ENCODE measurements at places on chromosomes 1 and 21.
A peak's percentile ranks its signal among the peaks of the same experiment; 100 is the strongest.

- no peak for DNase-seq
Observed at GRCh38 chr1:2193514-2194281, 874 bp downstream of the FAAP20 start.

GRCh38 chr1:111943066-111943465, 46.4 kb downstream of the KCND3 start:
- DNase-seq = no peak

GRCh38 chr21:42660118-42660470, 6.7 kb downstream of the PDE9A start:
- DNase-seq = no peak

GRCh38 chr21:42414553-42414927, 10.8 kb downstream of the UBASH3A start:
- DNase-seq = no peak

DNA sequence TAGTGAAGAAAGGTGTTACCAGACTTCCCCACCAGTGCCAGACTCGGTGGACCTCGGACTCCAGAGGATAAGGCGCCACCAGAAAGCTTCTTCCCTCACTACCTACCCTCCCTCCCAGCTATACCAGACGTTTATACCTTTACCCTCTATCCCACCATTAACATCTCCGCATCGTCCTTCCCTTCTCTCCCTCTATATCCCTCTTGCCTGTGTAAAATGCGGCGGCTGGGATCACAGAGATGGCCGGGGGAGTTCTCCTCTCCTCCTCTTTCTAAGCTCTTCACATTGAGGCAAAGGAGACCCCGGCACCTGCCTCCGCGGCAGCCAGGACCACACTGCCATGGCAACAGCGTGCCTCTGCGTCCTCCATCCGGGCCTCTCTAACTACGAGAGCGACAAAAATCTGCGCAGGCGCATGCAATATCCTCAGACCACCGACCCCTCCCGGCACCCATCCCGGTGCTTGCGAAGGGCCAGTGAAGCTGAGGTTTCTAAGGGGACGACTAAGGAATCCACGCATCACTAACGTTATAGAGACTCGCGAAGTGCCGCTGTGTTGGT, at the start of gene CCDC181:
TSS of gene CCDC181 (minus strand) at position 394 of the 561 bp plus-strand sequence. CDS start 2,547 bp downstream, outside the sequence.
- DNase-seq = peak; percentile 23

DNA sequence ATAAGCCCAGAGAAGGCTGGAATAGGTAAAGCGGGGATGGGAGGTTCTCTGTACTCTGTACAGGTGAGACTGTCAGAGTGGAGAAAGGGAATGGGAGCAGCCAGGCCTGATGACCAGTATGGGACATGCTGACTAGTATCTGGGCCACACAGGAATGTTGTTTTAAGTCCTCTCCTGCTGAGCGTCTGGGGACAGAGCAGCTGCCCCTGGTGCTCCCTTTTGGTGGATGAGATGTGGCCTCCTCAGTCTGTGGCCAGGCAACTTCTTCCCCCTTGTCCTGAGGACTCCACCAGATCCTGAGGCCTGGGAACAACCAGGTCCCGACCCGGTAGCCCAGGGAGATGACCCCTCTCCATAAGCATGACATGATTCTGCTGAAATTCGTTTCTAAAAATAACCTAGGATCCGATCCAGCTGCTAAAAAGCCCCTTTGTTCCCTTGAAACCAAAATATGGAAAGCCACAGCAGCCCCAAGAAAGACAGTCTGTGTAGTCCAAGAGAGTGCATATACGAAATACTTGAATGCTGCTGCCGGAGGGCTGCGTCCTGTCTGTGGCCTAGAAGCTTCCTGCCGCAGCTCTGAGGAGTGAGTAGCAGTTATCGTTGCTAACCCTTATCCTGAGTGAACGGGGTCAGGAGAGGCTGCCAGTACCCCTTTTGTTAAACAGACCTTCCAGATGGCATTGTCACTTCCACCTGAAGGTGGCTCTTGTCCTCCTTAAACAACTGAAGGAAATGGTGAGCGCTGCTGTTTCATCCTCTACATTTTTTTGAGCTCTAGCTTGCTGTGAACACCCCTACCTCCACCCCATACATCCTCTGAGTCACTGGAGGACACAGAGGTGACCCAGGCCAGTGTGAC, 47.1 kb downstream of the ATP2B4 start:
- DNase-seq = peak; percentile 31

GRCh38 chr1:13607002-13607401, 23.4 kb downstream of the PDPN start:
- DNase-seq = no peak

DNA sequence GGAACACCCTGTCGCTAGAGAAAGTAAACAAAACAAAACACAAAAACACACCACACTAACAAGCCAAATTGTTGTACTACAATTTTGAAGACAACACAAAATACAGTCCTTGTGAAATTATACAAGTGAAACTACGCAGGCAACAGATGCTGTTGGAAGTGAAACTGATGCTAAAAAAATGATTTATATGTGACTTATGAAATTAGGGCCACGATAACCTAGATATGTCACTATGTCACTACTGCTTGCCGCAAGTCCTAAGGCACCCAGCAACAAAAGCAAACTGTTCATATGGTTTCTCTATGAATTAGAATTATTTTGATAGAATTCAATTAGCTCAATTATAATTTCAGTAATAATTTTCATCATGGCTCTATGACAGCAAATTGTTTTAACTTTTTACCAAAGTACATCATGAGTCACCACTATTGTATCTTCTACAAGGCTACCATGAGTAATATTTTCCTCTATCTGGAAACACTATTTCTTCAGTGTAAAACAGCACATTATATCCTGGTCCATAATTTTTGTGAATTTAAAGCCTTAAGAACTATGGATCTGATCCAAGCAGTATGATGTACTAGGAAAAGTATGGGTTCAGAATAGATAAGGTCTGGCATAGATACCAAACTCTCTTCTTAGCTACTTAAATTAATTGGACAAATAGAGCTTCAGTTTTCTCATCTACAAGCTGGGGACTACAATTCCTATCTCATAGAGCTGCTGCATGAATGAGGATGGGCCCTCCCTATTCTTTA, 216.3 kb downstream of the COL11A1 start:
- DNase-seq = no peak

DNA sequence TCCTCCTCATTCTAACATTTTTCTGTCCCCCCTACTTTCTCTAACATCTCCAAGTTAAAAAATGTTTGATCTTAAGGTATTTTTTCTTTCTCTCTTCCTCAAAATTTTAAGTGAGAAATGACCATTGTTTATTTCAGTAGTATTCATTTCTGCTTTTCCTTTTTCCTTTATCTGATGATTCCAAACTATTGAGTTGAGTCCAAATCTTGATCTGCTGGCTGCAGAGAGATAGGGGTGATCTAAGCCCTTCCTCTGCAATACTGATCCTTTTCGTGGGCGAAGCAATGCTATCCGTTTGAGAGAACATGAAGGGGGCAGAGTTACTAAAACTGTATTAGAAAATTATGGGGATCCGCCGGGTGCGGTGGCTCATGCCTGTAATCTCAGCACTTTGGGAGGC, 516 bp upstream of the NMNAT2 start:
- no peak for DNase-seq

DNA sequence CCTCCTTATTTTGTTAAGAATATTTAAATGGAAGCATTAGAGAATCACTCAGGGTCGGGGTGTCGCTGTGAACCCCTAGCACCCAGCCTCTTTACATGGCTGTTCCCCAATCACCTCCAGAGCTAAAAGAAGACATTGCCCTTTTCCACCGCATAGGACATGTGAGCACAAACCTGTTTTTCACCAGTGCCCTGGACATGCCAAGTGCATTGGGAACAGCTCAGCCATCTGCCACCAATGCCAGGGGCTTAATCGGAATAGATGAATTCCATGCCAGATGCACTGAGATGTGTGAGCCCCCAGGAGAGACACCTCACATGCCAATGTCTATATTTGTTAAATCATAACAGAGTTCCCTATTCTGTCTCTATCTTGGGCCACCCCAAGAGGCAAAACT, 33.3 kb downstream of the EIF2D start:
- no peak for DNase-seq

- peak; percentile 66 for DNase-seq
Observed at GRCh38 chr21:44510508-44511218, 29.3 kb downstream of the KRTAP10-1 start.

DNA sequence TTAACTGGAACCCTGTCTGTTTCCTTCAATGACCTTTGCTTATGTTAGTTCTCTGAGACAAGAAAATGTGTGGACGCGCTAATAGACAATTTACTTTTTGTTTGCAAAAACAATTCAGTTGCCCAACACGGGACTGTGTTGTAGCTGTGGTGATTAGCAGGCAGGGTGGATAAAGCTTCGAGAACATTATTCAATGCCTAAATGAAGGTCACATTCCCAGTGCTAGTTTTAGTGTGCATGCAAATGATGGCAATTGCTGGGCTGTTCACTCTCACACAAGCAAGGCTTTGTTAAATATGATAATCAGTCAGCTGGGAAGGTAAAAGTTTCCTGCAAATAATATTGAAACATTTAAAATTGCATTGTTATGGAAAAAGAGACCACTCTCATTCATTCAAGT, 188.4 kb downstream of the BACH1 start:
- DNase-seq = no peak

- no peak for DNase-seq
Observed at GRCh38 chr1:246428542-246429308, 78.4 kb downstream of the SMYD3 start.

DNA sequence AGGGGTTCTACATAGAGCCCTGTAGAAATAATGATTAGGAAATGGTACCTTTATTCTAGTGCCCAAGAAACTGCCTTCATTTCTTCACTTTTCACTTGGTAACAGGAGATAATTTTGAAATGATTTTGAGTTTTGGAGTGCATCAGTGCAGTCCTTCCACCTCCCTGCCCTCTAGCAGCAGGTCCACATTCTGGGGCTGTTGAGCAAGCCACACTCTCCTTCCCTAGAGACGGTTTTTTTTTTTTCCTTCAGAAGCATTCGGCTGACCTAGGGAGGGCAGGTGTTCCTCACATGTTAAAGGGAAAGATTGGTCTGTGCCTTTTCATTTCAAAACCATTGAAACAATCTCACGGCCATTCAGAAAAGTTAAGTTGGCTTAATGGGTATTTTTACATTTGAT, 39.8 kb downstream of the SLC37A1 start:
- DNase-seq = no peak

- no peak for DNase-seq
Observed at GRCh38 chr1:196897158-196897828, 9.4 kb downstream of the CFHR4 start.

DNA sequence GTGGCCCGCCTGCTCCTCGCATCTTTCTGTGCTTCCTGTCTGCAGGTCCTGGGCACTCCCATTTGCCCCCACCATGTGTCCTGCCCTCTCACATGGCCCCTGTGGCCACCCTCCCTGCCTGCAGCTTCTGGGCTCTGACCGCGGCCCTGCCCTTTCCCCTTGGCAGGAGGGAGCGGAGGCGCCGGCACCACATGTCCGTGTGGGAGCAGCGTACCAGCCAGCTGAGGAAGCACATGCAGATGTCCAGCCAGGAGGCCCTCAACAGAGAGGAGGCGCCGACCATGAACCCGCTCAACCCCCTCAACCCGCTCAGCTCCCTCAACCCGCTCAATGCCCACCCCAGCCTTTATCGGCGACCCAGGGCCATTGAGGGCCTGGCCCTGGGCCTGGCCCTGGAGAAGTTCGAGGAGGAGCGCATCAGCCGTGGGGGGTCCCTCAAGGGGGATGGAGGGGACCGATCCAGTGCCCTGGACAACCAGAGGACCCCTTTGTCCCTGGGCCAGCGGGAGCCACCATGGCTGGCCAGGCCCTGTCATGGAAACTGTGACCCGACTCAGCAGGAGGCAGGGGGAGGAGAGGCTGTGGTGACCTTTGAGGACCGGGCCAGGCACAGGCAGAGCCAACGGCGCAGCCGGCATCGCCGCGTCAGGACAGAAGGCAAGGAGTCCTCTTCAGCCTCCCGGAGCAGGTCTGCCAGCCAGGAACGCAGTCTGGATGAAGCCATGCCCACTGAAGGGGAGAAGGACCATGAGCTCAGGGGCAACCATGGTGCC, 249.1 kb downstream of the CACNA1E start:
- no peak for DNase-seq

DNA sequence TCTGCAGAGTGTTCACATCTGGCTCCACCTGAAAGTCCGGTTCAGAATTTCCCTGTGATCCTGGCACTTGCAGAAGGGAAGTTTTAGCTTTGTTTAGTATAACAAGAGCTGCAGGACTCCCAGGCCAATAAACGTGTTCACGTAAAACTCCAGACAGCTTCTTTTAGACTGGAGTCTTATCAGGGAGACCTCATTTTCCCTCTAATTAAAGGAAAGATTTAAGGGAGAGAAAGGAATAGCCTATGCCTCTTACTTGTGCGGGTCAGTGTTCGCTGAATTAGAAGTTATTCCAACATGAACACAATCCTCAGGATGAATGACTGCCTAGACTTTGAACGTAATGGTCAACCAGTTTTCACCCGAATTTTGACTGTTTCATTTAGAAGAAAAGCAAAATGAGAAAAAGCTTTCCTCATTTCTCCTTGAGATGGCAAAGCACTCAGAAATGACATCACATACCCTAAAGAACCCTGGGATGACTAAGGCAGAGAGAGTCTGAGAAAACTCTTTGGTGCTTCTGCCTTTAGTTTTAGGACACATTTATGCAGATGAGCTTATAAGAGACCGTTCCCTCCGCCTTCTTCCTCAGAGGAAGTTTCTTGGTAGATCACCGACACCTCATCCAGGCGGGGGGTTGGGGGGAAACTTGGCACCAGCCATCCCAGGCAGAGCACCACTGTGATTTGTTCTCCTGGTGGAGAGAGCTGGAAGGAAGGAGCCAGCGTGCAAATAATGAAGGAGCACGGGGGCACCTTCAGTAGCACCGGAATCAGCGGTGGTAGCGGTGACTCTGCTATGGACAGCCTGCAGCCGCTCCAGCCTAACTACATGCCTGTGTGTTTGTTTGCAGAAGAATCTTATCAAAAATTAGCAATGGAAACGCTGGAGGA, 202.1 kb upstream of the SGIP1 start:
- DNase-seq = no peak

DNA sequence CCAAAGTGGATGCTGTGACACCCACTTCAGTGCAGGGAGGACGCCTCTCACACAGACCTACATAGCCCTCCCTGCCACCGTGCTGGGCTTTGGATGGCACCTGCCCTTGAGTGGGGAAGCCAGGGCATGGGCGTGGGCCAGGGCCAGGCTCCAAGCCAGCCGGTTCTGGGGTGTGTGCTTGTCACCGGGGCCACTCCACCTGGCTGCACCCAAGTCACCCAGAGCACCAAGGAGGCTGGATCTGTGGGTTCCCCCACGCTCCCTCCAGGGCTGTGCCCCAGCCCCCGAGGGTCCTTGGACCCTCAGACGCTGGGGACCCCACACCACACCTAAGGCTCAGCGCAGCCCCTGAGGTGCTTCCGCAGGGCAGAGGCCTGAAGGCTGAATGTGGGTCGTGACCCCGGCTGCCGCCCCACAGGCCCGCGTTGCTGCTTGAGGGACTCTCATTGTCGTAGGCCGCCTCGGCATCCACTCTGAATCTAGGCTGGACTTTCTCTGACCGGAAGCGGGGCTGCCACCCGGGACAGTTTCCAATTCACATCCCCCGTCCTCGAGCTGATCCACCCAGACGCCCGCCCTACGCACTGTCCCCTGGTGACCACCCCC, 1.5 kb downstream of the MXRA8 start:
- DNase-seq = no peak

DNA sequence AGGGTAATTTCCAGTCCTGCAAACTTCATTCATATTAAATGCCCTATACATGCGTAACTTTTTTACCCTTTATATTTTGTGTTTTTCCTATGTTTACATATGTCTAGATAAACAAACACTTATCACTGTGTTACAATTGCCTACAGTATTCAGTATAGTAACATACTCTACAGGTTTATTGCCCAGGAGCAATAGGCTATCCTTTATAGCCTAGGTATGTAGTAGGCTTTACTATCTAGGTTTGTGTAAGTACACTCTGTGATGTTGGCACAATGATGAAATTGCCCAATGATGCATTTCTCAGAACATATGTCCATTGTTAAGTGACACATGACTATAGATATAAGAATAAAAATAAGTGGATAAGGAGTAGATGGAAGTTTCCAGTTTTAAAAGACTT, 345.5 kb upstream of the C1orf87 start:
- no peak for DNase-seq

Measured in stimulated activated CD8-positive, alpha-beta memory T cell treated with anti-CD3 and anti-CD28 coated beads, Interleukin-4, amount 100 ng/mL, for 1 hour (primary cell).